ENCODE measurements at places on chromosomes 2 and 18.

DNA sequence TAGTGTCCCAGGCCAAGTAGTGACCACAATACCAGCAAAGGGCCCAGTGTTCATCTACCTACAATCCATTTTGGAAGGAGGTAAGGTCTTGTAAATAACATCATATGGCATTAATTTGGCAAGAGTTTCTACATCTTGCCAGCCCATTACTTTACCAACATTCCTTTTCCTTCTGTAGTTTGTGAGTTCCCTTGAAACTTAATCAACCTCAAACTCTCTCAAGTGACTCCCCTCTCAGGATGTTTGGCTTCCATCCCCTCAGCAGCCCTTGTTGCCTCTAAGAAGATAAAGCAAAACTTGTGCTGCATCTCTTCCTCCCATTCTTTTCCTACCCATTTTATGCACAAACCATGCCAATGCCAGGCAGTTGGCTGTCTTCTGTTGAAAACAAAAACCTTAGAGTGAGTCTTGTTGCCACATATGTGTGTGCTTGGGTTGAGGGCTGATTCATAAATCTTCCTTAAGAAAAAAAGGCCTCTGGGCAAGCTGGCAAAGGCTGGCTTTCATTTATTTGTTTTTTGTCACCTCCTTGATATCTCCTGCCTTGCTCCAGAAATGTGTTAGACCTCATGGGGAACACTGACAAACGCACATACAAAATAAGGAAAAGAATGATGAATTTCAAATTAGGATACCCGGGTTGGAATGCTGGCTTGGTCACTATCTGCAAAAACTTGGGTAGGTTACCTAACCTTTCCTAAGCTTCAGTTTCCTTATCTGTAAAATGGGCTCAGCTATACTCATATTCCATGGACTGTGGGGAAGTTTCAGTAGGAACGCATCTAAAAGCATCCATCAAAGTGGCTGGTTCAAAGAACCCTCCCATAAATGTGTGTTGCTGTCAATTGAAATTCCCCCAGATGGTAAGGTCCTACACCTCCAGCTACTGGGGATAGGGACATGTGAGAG, 29.4 kb upstream of the ST3GAL5 start:
- no peak for DNase-seq

DNA sequence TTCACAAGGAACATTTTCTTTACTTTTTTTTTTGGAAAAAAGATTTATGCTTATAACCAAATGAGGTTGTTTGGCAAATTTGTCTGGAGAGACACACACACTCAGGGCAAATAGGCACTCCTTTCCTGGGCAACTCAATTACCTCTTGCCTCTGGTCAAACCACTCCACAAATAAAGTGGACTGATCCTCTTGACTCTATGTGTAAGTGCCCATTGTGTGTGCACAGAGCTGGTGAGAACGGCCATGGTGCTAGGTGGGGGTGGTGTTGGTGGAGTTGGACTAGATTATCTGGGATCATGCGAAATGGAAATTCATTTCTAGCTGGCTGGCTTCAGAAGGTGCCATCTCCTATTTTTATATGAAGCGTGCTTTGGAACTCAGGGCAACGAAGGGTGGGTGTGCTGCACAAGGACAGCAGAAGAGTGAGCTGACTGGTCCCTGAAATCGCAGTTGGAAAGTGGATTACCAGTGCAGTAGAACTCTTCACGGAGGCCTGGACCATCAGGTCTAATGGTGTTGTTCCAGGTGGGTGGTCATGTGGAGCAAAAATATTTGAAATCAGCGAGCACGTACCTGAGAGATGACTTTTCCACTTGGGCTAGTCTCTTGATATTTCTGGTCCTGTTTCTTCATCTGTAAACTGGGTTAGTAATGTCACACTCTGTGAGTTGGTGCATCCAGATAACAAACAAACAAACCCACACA, 149.9 kb downstream of the RPIA start:
- DNase-seq, result no peak

DNA sequence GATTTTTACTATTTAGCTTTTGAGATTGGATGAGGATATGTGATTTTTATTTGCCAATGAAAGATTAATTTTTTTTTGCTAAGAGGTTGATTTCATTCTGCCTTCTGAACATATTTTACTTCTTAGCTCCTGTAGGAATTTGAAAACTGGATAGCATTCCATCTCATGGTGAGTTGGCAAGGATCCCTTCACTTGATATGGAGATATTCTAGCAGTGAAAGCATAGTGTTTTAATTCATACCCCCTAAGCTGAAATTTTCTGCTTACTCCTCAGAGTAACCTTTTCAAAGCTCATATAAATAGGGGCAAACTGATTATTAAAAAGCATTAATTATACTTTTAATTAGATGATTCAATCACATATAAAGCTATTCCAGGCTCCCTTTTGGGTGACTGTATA, 61.0 kb upstream of the KCNJ3 start:
- DNase-seq, result no peak

DNA sequence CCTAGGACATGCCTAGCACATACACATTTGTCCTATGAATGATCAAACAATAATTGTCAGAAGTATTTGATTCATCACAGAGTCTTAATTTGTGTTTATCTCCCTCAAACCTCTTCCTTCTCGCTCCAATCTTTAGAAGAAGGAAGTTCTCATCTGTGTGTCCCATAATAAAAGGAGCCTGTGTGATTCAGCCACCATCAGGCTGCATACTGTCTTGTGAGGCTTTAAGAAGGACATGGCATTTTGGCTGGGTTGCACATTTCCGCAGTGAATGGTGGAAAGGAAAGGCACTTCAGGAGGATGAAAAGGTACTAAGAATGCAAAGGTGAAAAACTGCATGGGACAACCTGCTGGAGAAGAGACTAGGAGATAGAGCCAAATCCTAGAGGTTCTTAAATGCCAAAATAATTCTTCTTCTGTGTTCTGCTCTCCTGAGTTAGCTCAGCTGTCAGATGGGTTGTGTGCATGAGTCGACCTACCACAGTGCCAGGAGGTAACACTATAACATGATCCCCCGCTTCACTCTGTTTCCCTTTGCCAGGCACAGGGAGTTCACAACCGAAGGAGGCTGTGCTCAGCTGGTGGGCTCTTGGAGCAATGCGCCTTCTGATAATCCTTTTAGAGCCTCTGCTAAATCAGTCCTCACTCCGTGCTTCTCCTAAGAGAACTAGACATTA, 120.1 kb downstream of the IRS1 start:
- no peak for DNase-seq

- no peak for DNase-seq
These were observed 1429.1 kb downstream of the LRP1B start for GRCh38 chr2:140701726-140702125.

Data from urothelium cell line (cell line).